ENCODE measurements at places on chromosomes 2 and 18.

- DNase-seq = no peak
Measured at GRCh38 chr2:182587831-182588230, 128.2 kb upstream of the DNAJC10 start.

GRCh38 chr2:78330193-78330592 is 695.3 kb upstream of the REG3G start:
- DNase-seq = no peak

- DNase-seq = no peak
Measured at GRCh38 chr2:43075811-43076585, 150.4 kb downstream of the ZFP36L2 start.

DNA sequence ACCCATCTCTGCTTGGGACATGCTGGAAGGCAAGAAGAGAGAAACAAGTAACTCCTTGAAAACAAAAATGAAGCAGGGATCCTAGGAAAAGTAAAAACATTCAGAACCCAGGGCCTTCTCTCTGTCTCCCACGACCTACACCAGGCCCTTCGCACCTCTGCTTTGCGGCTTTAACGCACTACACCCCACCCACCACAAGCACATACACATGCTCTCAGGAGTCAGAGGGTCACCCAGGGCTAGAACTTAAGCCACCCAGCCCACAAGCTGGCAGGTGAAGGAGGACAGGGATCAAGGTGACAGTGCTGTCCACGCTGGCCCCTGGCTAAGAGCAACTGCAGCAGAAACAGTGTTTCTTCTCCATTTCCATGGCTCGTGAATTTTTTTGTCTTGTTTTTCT is 72.2 kb downstream of the BCL11A start:
- DNase-seq = no peak

DNA sequence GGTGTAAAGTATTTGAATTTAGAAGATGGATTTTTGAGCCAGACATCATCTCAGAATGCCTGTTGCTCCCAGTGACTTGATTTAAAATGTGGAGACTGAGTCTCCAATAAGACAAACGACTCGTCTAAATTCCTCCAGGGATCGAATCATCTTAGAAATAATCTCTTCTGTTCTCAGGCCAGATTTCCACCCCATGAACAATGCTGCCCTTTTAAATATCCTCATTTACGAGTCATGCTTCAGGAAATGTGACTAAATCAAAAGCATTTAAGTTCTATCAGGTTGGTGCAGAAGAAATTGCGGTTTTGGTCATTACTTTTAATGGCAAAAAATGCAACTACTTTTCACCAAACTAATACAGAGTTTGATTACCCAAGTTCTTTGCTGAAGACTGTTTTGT is 684.6 kb upstream of the SOX11 start:
- no peak for DNase-seq

DNA sequence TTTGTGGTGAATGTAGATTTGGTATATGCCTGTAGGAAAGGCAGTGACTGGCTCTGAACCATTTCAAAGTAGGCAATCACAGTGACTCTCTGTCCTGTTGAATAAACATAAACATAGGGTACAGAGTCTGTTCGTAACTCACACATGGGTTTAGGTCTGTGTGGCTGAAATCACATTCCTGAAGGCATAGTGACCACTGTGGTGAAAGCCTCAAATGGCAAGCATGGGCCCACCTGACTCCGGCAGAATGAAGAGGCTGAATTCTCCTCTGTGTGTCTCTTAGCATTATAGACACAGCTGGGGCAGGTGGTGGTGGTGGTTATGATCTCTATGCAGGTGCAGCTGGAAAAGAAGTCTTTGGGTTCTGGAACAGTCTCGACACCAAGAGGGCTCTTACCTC is 61.2 kb downstream of the ITGA6 start:
- no peak for DNase-seq

GRCh38 chr18:55422456-55423180 is 165.4 kb downstream of the TCF4 start:
- no peak for DNase-seq

DNA sequence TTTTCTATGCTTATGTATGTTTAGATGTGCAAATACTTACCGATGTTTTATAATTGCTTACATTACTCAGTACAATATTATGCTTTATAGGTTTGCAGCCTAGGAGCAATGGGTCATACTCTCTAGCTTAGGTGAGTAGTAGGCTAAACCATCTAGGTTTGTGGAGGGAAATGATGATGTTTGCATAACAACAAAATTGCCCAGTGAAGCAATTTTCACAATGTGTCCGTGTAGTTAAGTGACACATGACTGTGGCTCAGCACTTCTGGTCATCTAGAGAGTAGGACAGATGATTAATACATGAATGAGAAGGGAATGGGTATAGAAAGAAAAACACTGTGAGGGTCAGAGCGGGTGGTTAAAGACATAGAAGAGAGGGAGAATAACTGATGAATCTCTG is 2116.2 kb upstream of the PIK3C3 start:
- no peak for DNase-seq

- no peak for DNase-seq
Measured at GRCh38 chr2:20666304-20667150, at the start of gene GDF7. TSS of gene GDF7 (plus strand) at chr2:20667144. CDS start at chr2:20667240, 96 bp downstream.

- no peak for DNase-seq
Measured at GRCh38 chr2:5983511-5984272, 291.5 kb downstream of the SOX11 start.

- DNase-seq = no peak
Measured at GRCh38 chr18:54557958-54558357, 33.1 kb upstream of the DYNAP start.

DNA sequence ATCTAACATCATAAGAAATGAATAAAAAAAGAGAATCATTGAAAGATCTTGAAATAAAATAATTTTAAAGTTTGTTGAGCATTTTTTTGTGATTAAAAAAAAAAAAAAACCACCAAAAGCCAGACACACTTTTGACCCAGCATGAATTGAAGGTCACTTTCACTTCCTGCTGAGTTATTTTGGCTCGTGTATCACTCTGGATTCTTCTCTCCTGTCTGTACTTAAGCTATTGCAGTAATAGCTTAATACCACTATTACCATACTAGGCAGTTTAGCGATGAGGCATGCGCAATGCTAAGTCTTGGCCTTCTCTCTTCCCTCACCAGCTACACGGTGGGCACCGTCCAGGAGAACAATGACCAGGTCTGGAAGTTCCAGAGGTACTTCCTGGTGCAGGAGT is 54.5 kb upstream of the SPP2 start:
- no peak for DNase-seq

GRCh38 chr2:24439280-24439970 is 51.6 kb upstream of the NCOA1 start:
- DNase-seq = no peak

DNA sequence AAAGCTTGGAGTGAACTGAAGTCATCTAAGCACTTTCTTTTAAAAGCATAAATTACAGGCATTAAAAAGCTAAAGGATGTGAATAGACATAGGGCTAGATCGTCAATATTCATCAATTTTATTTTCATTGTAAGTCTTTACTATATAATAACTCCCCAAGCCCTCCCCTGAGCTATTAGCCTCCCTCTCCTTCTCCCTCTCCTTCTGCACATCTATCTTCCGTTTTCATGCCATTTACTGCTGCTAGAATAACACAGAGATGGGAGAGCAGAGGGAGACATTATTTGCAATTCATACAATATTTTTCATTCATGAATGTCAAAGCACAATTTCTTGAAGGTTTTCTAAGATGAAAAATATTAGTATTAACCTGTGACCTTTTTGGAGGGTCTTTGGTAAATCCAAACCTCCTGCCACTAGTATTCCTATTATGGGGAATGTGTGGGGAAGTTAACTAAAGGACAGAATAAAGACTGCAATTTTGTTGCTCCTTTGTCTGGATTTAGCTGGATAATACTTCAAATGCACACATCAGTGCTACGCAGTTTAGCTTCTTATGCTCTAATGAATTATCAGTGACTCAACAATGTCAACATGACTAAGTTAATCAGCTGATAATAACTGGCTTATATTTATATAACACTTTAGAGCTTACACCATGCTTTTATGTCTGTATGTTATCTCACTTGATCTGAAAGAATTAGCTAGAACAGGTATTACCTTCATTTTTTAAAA is 28.2 kb upstream of the MFF start:
- no peak for DNase-seq

GRCh38 chr2:147181351-147182029 is 663.3 kb upstream of the ACVR2A start:
- no peak for DNase-seq

DNA sequence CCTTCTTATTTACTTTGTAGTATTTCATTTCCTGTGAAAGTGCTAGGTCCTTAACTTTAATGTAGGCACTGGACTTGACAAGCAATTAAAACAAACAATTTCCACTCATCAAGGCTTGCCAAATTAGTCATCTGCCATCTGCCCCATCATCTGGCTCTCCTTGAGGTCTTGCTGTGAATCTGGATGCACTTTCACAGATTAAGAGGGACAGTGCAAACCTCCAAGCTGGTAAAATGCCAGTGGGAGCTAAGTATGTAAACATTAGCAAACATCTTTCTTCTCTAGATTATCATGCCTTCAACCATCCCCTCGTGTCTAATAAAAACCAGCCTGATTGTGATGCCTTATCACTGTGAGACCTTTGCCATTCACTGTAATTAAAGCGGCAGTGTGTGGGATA is 402.9 kb downstream of the ERBB4 start:
- DNase-seq = no peak

- DNase-seq = no peak
Measured at GRCh38 chr2:222523783-222524544, 99.6 kb downstream of the SGPP2 start.

DNA sequence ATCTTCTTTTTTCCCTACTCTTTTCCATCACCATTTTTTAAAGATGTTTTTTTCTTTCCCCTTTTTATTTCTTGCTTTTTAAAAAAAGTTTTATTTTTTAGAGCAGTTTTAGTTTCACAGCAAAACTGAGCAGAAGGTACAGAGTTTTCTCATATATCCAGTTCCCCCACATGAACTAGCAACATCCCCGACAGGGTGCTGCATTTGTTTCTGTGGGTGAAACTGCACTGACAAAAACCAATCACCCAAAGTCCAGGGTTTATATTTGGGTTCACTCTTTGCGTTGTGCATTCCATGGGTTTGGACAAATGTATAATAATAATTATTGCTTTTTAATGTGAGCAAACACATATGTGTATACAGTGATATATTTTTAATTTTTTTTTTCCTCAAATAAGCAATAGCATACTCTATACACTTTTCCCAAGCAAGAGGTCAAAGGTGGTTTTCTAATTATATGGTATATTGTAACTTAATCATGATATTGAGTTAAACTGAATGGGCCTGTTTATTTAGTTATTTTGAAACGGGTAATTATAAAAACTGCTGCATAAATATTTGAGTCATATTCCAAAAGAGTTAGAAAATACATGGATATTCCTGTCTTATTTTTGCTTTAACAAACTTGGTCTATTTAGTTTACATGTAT is 50.3 kb downstream of the NCK2 start:
- no peak for DNase-seq

- no peak for DNase-seq
Measured at GRCh38 chr2:235756491-235756890, 262.6 kb downstream of the AGAP1 start.

- no peak for DNase-seq
Measured at GRCh38 chr2:72991439-72991725, 74.1 kb downstream of the EMX1 start.

- DNase-seq = no peak
Measured at GRCh38 chr2:12982149-12982584, 265.4 kb downstream of the TRIB2 start.

- no peak for DNase-seq
Measured at GRCh38 chr2:135836596-135837270, at the start of gene LCT. TSS of gene LCT (minus strand) at chr2:135837184. CDS start at chr2:135837169, 15 bp downstream.

DNA sequence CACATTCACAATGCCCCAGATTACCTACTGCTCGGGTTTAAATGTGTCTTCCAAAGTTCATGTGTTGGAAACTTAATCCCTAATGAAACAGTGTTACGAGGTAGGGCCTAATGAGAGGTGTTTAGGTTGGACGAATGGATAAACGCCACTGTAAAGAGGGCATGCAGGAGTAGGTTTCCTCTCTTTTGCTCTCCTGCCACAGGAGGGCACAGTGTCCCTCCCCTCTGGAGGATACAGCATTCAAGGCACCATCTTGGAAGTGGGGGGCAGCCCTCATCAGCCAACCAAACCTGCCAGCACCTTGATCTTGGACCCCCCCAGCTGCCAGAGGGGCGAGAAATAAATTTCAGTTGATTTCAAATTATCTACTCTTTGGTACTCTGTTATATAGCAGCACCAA is 103.5 kb downstream of the TSHZ1 start:
- no peak for DNase-seq

DNA sequence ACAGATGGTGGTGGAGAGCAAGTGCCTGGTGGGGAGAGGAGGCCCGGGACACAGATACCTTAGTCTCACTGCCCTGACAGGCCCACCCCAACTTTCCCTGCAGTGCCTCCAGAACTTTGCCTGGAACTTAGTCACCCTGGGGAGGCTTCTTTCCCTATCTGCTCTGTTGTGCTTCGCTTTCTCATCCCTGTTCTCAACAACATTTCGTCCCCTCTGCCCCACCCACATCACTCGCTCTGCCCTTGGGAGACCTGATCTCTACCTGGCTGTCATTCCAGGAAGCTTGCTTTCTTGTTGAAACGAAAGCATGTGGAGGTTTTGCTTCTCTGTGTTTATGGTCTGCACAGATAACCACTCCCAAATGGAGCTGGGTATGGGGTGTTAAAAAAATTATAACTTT is 93.8 kb downstream of the PRKCE start:
- no peak for DNase-seq

- no peak for DNase-seq
Measured at GRCh38 chr2:199806179-199806578, 44.8 kb downstream of the FTCDNL1 start.

- no peak for DNase-seq
Measured at GRCh38 chr2:224359569-224359968, 42.3 kb downstream of the FAM124B start.

DNA sequence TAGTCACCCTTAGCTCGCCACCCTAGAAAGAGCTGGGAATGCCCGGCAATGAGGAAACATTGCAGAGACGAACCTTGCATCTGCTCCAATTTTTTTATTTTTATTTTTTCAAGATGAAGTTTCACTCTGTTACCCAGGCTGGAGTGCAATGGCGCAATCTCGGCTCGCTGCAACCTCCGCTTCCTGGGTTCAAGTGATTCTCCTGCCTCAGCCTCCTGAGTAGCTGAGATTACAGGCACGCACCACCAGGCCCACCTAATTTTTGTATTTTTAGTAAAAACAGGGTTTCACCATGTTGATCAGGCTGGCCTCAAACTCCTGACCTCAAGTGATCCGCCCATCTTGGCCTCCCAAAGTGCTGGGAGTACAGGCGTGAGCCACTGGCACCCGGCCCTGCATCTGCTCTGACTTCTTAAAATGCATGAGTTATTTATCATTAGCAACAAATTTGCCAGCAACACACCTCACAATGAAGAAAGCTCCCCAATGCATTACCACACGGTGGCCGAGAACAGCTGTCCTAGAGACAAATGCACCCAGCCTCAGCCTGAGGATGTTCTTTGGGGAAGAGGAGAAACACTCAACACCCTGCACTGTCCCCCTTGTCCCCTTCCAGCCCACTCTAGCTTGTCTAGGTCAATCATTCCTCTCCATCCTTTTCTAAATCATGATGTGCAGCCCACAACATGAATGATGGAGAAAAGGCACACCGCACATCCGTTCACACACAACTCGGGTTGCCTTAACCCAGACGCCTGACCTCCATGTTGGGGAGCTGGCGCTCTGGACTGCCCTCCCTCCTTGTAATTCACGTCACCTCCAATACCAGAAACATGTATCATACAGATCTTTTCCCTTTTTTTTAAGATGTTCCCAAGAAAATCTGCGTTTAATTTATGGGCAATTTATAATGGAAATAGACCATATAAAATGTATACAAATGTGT is 46.9 kb downstream of the TTC32 start:
- no peak for DNase-seq
